M059J (cell line): ENCODE measurements at places on chromosomes 5 and 9.

GRCh38 chr9:12698266-12698665 is 5.1 kb downstream of the TYRP1 start:
- DNase-seq: peak; percentile 70

DNA sequence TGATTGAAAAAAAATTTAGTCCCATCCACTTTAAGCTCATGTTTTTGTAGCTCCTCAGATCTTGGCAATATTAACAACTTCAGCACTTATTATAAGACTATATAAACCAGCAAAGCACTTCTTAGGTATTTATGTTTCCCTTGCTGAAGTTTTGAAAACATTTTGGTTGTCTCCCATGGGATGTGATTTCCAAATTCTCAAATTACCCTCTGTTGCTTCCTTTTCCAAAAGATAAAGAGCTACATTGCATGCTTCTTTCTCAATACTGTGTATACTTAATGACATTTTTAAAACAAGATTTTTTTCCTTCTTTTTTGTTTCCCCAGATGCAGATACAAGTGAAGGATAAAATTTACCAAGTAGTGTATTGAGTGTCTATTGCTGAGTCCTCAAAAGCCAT is 567.1 kb downstream of the CSNK1G3 start:
- no peak for DNase-seq

DNA sequence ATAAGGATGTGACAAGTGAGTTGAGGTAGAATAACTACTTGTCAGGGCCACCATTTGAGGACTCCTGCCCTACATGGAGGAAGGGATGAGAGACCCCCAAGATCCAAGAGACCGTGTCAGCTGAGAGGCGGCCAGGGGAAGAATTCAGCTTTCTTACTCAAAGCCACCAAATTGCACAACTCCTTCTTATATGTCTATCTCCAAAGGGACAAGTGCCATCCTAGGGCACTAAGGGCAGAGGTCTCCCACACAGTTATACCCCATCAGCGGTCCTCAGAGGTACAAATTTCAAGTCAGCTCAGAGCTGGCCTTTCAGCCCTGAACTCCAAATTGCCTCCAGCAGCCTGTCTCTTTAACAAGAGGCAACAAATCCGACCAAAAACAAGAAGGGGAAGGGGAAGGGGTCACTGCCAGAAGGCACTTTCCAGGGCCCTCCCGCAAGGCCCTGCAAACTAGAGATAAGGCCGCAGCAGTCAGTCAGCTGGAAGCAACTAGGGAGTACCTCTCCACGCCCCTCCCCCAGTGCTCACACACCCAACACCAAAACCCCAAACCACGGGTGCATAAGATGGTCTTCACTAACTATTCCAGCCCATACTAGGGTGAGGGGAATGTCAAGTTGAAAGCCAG is 6.1 kb upstream of the STOML2 start:
- DNase-seq: no peak

- no peak for DNase-seq
These were observed 263.3 kb downstream of the GADD45G start for GRCh38 chr9:89868100-89868499.

DNA sequence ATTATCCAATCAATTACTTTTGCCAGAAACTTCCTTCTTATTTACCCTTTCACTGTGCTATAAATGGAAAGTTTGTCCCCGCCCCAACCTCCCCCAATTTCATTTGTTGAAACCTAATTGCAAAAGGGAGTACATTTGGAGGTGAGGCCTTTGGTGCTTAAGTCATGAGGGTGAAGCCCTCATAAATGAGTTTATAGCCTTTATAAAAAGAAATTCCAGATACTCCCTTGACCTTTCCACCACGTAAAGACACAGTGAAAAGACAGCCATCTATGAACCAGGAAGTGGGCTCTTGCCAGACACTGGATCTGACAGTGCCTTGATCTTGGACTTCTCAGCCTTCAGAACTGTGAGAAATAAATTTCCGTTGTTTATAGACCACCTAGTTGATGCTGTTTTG is 82.3 kb downstream of the NUDT12 start:
- DNase-seq: no peak
